CD8-positive, alpha-beta memory T cell (primary cell): ENCODE measurements at places on chromosomes 7 and 10.

- no peak for DNase-seq
Observed at GRCh38 chr10:49273082-49273465, 25.9 kb upstream of the C10orf71 start.

DNA sequence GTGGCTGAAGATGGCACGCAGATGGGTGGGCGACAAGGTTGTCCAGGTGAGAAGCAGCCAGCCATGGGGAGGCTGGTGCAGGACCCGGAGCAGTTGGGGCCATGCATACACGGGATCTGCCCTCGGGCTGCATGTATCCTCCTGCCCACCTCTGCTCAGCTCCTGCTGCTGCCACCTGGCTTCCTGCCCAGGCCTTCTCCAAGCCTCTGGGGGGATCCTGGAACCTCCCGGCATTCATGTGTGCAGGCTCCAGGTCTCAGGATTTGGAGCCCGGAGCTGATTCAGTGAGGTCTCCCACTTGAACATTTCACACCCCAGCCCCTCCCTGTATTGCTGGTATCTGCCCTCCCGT lies 27.0 kb downstream of the PDGFA start:
- peak; percentile 42 for DNase-seq

DNA sequence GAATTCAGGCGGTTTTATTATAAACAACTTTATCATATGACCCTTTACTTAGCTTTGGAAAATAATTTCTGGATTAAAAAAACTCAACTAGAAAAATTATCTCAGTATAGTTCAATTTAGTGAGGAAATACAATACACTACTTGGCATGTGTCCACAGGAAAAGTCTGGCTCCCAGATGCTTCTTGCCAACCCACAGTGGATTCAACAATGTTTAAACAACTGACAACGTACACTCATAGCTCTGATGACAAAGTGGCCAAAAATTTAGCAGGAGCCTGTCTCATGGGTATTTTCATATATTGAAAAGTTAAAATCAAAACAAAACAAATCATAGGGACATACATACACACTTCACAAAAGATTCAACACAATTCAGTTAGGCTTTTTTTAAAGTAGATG lies 158.8 kb downstream of the SKAP2 start:
- no peak for DNase-seq

DNA sequence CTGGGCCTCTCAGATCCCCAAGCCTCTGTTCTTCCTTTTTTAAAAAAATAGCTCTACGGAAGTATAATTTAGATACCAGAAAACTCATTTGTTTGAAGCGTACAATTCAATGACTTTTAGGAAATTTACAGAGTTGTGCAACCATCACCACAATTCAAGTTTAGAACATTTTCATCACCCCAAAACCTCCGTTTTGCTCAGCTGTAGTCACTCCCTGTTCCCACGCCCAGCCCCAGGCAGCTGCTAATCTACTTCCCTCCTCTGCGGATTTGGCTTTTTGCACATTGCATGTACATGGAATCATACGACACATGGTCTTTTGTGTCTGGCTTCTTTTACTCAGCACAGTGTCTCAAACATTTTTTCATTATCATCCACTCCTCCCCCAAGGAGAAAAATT lies 229.2 kb downstream of the TCF7L2 start:
- DNase-seq = no peak

DNA sequence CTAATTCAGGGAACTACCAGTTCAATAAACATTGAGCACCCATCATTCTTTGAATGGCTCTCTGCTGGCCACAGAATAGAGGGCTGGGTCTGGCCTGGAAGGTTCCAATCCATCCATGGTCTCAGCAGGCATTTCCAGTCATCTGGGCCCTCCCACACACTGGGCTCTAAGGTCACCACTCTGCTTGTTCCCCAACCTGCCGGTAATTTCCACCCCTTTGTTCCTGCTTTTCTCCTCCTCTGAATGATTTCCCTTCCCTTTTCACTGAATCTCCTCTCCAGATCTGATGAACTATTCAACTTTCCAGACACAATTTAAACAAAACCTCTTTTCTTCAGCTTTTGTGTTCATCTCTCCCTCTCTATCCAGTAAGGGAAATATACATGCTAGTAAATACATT lies 2.6 kb downstream of the BZW2 start:
- DNase-seq = no peak

- DNase-seq = no peak
Observed at GRCh38 chr10:59971915-59972314, 65.6 kb upstream of the CCDC6 start.

- no peak for DNase-seq
Observed at GRCh38 chr10:121276822-121277221, 321.4 kb downstream of the FGFR2 start.

DNA sequence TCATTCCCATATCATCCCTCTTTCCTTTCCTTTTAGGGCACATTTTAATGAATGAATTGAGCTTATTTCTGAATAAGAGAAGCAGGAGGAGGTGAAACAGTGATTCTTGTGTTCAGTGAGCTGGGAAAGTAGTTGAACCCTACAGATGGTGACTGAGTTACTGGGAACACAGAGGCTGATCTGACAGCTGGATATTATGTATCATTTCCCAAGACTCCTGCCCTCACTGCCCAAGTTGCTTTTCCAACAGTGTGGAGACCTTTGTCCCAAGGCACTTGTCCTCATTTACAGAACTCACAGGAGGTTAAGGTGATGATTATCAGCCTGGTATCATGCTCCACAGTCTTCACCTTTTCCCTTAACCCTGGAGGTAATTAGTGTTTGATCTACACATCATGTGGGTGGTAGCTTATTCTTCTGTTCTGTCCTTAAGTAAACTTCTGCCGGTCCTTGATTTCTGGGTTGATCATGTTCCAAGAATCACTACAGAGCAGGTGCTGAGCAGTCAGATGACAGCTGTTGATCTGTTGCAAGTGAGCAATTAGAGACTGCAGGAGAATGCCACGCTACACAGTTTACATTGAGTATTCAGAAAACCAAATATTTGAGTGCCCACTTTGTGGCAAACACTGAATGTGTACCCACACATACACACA lies 2.6 kb downstream of the PRLHR start:
- DNase-seq = no peak
